ENCODE measurements at places on chromosomes 3 and 15. TPM values are rescaled to one million over a fixed set of nuclear protein-coding genes. Genes with fewer than 3 reads are reported as not detected.

Gene SERINC4
- not detected for total RNA-seq

Gene ITIH4
- 0.63 TPM for total RNA-seq

Gene ISLR2
- total RNA-seq: not detected

Gene SPINT1
- not detected for total RNA-seq

Gene MYO1E
- total RNA-seq: 117 TPM

Gene CLDN1
- total RNA-seq: not detected

Gene VWA5B2
- total RNA-seq: not detected

Gene RYR3
- total RNA-seq: not detected

Measured in LHCN-M2 (cell line).